ENCODE measurements at places on chromosomes 1 and 21.

DNA sequence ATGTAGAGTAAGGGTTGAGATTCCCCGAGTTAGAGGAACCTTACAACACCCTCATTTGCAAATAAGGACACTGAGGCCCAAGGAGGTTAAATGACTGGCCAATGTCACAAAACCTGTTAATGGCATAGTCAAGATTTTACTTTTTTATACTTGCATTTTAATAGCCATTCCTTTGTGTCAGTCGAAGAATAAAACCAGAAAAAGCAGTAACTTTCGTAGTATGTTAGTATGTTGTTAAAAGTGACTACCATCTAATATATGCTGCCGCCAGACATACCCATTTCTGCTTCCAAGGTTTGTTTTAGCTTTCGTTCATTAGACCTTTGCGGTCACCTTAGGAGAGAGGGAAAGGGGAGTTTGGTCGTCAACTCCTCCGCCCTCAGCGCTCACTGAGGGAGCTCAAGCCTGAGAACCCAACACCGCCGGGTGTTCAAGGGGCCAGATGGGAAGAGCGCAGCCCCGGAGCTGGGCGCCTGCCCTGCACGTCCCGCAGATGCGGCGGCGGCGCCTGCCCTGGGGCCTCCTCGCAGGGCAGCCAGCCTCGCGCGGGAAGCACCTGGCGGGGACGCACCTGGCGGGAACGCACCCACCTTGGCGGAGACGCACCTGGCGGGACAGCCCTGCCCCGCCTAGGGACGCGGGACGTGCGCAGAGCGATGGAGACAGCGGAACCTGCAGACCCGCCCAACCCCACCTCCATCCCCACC is 466 bp downstream of the VPS26C start:
- DNase-seq = no peak

- DNase-seq = no peak
These were observed 33.4 kb downstream of the SLC19A1 start for GRCh38 chr21:45508607-45509565.

DNA sequence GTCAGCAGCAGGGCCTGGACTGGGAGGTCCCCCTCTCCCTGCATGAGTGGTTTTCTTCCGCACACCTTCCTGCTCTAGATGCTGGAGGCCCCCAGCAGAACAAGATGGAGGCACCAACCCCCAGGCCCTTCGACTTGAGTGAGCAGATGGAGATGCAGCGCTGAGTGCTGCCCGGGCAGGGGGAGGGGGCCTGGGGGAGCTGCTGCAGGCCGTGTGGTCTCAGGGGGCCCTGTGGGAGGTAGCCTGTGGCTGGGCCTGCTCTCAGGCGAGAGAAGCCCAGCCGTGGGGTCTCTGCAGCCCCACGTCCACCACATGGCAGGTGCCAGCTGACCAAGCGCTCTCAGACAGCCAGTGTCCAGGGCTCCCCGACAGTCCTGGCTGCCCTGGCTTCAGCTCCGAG is 1.2 kb upstream of the FAAP20 start:
- no peak for DNase-seq

DNA sequence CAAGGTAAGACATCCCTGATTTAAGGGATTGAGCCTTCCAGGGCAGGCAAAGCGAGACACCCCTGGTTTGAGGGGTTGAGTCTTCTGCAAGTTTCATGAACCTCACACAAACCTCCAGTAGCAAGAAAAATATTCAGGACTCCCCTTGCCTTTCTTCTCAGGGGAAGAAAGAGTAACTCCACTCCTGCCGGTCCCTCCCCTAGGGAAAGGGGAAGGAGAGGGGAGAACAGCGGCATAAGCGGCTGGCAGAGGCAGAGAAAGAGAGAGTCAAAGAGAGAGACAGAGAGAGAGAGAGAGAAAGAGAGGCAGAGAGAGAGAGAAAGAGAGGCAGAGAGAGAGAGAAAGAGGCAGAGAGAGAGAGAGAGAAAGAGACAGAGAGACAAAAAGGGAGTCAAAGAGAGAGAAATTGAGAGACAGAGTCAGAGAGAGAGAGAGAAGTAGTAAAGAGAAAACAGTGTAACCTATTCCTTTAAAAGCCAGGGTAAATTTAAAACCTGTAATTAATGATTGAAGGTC is 29.5 kb upstream of the CBR3 start:
- no peak for DNase-seq

- no peak for DNase-seq
These were observed 64.3 kb upstream of the TRABD2B start for GRCh38 chr1:48061162-48062136.

Measured in urothelium cell line (cell line).